Spinal cord (tissue), 10 donors: ENCODE measurements at places on chromosomes 2 and 18. TPM values are rescaled to one million over a fixed set of nuclear protein-coding genes. Genes with fewer than 3 reads are reported as not detected.

The VSNL1 gene
- polyA plus RNA-seq, result 355 TPM

The RNF144A gene
- 71.1 TPM for polyA plus RNA-seq

The CNDP1 gene
- polyA plus RNA-seq, result 1.1 TPM

The ANKRD30BL gene
- polyA plus RNA-seq, result 5.0 TPM

The CHRND gene
- 0.74 TPM for polyA plus RNA-seq

The POTEF gene
- polyA plus RNA-seq, result 0.55 TPM

The CNTNAP5 gene
- 16.7 TPM for polyA plus RNA-seq
